ENCODE measurements at places on chromosomes 1 and 21.

DNA sequence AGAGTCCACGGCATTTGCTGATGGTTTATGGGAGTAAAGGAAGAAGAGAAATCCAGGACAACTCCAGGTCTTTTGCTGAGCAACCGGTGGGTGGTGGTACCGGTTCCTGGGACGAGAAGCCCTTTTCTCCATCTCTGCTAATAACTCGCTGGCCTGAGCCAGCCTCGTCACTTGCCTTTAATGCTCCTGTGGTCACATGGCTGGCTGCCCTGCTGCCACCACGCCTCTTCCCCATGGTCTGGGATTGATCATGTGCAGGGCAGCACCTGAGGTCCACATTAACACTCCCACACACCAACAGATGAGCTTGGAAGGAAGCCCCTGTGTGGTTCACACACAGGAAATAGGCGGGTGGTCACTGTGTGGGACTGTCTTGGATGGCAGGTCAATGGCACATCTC is 10.3 kb upstream of the ETS2 start:
- DNase-seq = no peak

DNA sequence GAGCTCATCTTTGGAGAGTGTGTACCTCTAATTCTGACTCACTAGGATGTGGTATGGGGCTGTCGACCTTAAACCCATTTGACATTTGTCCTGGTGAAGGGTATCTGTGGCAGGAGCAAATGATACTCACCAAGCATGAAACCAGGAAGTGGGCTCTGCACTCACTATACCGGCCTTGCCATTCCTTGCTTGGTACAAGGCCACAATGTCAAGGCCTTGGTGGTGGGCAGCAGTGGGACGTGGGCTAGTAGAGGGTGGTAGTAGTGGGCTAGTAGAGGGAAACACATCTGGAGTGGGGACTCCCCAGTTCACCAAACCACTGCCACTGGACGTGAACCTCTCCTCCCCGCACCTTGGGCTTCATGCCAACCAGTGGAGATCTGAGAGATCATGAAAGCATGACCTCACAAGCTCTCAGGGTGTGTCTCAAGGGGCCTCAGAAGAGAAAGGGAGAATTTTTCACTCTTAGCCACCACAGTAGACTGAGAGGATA is 11.5 kb downstream of the TNFSF4 start:
- no peak for DNase-seq

GRCh38 chr1:15958793-15959192 is 17.1 kb downstream of the ZBTB17 start:
- no peak for DNase-seq

- DNase-seq = no peak
These were observed 8.3 kb downstream of the NFYC start for GRCh38 chr1:40699787-40700186.

GRCh38 chr1:89557445-89557825 is 32.8 kb downstream of the LRRC8B start:
- DNase-seq = no peak

DNA sequence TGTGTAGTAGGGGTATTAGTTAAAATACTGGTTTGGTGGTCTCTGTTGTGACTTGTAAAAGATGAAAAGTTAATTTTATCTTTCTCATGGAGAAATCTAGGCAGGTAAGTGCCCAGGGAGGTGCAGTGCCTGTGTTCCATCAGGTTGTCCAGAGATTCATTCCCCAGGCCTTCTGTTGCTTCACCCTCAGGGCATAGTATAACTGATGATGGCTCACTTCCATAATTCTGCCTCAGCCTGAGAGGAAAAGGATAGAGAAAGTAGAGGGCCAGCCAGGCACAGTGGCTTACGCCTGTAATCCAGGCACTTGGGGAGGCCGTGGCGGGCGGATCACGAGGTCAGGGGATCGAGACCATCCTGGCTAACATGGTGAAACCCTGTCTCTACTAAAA is 153.9 kb downstream of the FMN2 start:
- no peak for DNase-seq

DNA sequence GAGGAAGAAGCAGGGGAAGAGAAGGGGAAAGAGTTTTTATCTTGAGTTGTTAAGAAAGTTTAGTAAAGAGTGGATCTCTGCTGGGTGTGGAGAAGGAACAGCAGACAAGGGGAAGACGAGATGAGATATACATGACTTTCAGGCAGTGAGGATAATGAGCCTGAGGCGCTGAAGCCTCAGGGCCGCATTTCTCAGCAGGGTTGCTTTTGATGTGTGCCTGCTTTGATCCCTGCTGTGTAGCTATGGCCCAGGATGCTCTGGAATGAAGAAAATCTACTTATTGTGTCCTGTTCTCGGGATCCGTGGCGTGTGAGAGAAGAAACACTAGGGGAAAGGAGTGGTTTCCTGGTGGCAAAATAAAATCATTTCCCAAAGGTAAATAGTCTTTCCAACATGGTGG is 15.1 kb upstream of the RPE65 start:
- DNase-seq = no peak

- no peak for DNase-seq
These were observed 109.9 kb downstream of the NGF start for GRCh38 chr1:115228191-115228590.

DNA sequence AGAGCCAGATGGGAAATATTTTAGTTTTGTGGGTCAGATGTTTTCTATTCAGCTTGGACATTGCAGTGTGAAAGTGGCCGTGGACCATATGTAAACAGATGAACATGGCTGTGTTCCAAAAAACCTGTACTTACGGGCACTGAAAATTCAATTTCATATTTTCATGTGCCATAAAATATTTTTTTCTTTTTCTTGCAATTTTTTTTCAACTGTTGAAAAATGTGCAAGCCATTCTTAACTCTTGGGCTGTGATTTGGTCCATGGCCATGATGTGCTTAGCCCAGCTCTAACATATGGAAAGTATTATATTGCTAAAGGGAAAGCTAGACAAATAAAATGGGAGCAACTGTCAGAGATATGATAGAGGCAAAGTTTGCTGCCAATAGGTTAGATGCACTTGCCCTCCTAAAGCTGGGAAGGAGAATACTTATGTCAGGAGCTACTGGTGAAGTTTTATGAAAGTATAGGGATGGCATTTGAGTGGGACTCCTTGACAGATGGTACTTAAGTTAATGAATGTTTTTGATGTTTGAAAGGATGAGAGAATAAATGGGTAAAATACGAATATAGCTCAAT is 240.3 kb downstream of the RYR2 start:
- no peak for DNase-seq
